IMR-90 (cell line): ENCODE measurements at places on chromosomes 2 and 18. TPM values are rescaled to one million over a fixed set of nuclear protein-coding genes. Genes with fewer than 3 reads are reported as not detected.
A peak's percentile ranks its signal among the peaks of the same experiment; 100 is the strongest.

GRCh38 chr2:12705230-12705629, 11.5 kb upstream of the TRIB2 start:
- DNase-seq, result no peak

- DNase-seq, result no peak
These were observed 779.5 kb downstream of the SOCS6 start for GRCh38 chr18:71068338-71068737.

Gene PLCL1
- total RNA-seq, result 0.18 and 0.56 TPM in 2 replicates

Gene REG3A
- total RNA-seq, result not detected in 2 replicates

GRCh38 chr18:45441110-45441847, 174.0 kb upstream of the SLC14A2 start:
- DNase-seq, result peak; percentile 4

DNA sequence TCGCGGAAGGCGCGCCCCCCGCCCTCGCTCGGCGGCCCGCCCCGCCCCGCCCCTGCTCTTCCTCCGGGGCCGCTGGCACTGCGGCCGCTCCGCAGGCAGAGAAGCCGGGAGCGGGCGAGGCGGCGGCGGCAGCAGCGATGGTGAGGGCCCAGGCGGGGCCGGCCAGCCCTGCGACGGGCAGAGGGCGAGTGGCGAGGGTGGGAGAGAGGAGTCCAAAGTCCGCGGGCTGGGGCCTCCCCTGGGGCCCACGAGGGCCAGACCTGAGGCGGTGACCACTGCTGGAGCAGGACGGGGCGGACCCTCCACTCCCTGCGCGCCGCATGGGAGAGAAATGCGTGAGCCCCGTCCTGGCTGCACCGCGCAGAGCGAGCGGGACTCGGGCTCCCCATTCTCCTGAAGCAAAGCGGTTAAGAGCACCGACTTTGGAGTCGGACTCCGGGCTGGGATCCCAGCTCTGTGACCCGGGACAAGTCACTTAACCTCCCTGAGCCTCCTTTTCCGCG, at the start of gene VAMP5:
TSS of gene VAMP5 (plus strand) at position 78 of the 503 bp plus-strand sequence. CDS start at position 138, 60 bp downstream.
- DNase-seq, result no peak

GRCh38 chr18:62357079-62357719, 32.1 kb downstream of the TNFRSF11A start:
- DNase-seq, result no peak

Gene UGT1A5
- not detected in 2 replicates for total RNA-seq

- DNase-seq, result no peak
These were observed 134.0 kb downstream of the FTCDNL1 start for GRCh38 chr2:199716807-199717586.

GRCh38 chr2:169676357-169676756, 17.8 kb downstream of the CFAP210 start:
- no peak for DNase-seq

Gene NEURL3
- total RNA-seq, result not detected in 2 replicates

GRCh38 chr2:238138331-238139195, at the start of gene KLHL30:
TSS of gene KLHL30 (plus strand) at chr2:238138668. CDS start at chr2:238140755, 2,087 bp downstream.
- no peak for DNase-seq
